ENCODE measurements at places on chromosomes 4 and X.

DNA sequence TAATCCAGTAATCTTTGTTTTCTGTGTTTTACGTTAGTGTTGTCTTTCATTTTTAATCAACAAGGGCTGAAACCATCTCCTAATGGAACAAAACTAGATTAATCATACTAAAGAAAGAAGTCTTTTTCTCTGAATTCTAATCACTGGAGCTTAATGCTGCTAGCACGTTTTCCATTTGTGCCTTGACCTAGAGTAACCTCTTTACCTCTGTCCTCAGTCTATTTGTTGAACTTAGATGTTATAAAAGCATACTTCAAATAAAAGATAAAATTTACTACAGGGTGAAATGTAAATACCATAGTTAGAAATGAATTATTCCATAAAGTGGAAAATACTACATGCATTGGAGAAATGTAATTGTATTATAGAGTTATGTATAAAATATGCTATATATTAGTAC lies 207.1 kb downstream of the NKX6-1 start:
- no peak for DNase-seq

- no peak for DNase-seq
Measured at GRCh38 chrX:39834600-39834999, 263.2 kb downstream of the BCOR start.

DNA sequence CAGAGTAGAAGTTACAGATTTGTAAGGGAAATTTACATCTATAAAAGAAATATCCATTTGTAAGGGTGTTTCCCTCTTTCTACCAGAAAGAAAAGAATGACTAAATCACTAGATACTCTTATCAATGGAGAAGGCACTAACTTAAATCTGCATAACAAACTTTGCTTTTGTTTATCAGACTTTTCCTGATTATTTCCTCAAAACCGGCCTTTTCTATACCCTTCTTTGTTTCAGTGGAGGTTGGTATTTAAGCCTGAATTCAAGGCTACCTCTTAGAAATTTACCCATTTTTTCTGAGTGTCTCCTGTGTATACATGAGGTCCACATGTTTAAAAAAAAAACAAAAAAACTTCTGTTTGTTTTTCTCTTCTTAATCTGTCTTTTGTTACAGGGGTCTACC lies 80.4 kb upstream of the GRPR start:
- DNase-seq, result no peak

GRCh38 chr4:83252782-83253405 lies 31.7 kb downstream of the COQ2 start:
- DNase-seq, result peak; percentile 67

DNA sequence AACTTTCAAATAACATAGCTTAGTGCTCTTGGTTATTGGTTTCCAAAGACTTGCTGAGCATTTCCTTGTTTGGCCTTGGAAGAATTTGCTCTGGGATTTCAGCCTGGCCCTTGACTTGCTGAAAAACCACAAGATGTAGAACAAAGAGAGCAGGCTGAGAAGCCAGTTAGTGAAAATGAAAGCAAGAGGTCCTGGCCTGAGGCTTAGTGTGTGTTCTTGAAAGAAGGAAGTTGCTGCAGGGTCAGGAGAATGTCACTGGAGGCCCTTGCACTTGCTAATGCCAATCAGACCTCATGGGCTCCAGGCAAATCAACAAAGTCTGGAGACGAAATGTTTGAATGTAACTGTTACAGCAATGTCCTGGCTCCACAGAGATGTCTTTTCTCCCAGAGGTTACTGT lies 79.4 kb downstream of the SYNPO2 start:
- no peak for DNase-seq

DNA sequence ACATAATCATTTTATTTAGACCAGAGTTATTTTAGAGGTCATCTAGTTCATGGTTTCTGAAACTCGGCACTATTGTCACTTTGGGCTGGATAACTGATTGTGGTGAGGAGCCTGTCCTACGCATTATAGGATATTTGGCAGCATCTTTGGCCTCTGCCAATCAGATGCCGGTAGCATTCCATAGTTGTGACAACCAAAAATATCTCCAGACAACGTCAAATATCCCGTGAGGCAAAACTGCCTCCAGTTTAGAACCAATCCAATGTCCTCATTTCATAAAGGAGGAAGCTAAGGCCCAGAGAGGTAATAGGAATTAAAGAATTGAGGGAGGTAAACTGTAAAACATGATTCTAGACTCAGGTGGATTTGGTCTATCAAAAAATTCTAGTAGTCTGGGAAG lies 6.1 kb downstream of the ZMAT1 start:
- no peak for DNase-seq

DNA sequence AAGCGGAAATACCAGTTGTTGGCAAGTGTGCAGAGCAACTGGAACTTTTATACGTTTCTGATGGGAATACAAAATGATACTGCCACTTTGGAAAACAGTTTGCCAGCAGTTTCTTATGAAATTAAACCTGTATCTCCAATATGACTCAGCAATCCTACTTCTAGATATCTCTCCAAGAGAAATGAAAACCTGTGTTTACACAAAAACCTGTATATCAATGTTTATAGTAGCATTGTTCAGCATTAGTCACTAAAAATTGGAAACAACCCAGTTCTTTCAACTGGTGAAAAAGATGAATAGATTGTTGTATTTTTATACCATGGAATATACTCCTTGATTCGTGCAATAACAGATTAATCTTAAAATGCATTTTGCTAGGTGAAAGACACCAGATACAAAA lies 26.8 kb downstream of the ATP7A start:
- no peak for DNase-seq
